Left lung (tissue), 14 donors: ENCODE measurements at places on chromosomes 6 and 20.

- H3K36me3 ChIP-seq, result no peaks in the 10 kb centered on the region
- no peak for DNase-seq
- no peak overlapping the region for H3K27ac ChIP-seq
Observed at GRCh38 chr20:48024539-48024938, 239.3 kb upstream of the SULF2 start.

- H3K4me1 ChIP-seq, result no peaks in the 10 kb centered on the region
- no peaks in the 10 kb centered on the region for H3K27me3 ChIP-seq
- no peaks in the 10 kb centered on the region for H3K36me3 ChIP-seq
Observed at GRCh38 chr6:88370127-88370710, 204.1 kb upstream of the CNR1 start.

GRCh38 chr6:145087034-145087433 is 648.3 kb downstream of the EPM2A start:
- no peaks in the 10 kb centered on the region for H3K36me3 ChIP-seq
- no peaks in the 10 kb centered on the region for H3K4me1 ChIP-seq
- no peak overlapping the region for H3K27ac ChIP-seq

- DNase-seq, result no peak
- H3K36me3 ChIP-seq, result no peaks in the 10 kb centered on the region
Observed at GRCh38 chr6:159578629-159579028, 114.4 kb downstream of the SOD2 start.

DNA sequence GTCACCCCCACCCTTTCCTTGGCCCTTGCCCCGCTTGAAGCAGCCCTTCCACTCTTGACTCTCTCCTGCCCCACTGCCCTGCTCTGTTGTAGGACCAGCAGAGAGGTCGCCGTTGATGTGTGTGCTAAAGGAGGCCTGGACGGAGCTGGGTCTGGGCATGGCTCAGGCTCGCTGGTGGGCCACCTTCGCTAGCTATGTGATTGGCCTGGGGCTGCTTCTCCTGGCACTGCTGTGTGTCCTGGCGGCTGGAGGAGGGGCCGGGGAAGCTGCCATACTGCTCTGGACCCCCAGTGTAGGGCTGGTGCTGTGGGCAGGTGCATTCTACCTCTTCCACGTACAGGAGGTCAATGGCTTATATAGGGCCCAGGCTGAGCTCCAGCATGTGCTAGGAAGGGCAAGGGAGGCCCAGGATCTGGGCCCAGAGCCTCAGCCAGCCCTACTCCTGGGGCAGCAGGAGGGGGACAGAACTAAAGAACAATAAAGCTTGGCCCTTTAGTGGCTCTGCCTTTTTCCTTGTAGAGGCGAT is 3.0 kb downstream of the SMPD2 start:
- no peak overlapping the region for H3K27ac ChIP-seq
- H3K4me1 ChIP-seq, result peaks cover 12% of the 10 kb centered on the region
- no peaks in the 10 kb centered on the region for H3K27me3 ChIP-seq
- no peak overlapping the region for H3K4me3 ChIP-seq
- peaks cover 59% of the 10 kb centered on the region for H3K36me3 ChIP-seq
- DNase-seq, result no peak

DNA sequence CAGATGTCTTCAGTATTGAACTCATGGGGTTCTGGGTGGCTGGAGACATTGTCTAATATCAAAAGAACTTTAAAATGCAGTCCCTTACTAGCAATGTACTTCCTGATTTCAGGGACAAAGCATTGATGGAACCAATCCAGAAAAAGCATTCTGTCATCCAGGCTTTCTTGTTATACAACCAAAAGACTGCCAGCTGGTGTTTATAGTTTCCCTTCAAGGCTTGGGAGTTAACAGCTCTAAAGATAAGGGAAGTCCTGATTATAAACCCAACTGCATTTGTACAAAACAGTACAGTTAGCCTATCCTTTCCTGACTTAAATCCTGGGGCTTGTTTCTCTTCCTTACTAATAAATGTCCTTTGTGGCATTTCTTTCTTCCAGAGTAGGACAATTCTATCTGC is 160.0 kb downstream of the COL21A1 start:
- no peaks in the 10 kb centered on the region for H3K36me3 ChIP-seq
- H3K4me1 ChIP-seq, result peaks cover 6% of the 10 kb centered on the region
- H3K27ac ChIP-seq, result no peak overlapping the region
- H3K27me3 ChIP-seq, result no peaks in the 10 kb centered on the region

DNA sequence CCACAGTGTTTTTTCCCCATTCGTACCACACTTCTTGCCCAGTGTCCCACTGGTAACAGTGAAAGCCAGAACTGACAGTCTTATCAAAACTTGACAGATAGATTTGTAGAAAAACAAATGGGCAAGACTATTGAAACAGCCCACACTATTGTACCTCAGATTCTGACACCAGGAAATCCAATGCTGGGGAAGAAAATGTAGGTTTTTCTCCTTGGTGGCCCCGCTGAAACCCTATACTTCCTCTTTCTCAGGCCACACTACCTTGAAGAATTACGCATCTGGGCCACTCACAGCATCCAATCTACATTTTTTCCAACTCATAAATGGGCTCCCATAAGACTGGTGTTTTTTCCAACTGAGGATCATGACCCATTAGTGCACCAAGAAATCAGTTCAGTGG is 90.9 kb upstream of the HDDC2 start:
- H3K27me3 ChIP-seq, result no peaks in the 10 kb centered on the region
- H3K4me3 ChIP-seq, result no peak overlapping the region
- no peak overlapping the region for H3K27ac ChIP-seq
- no peaks in the 10 kb centered on the region for H3K36me3 ChIP-seq
- DNase-seq, result no peak
